CD4-positive, alpha-beta T cell treated with Interferon gamma for 1 hour (primary cell): ENCODE measurements at places on chromosomes 7 and 10.

DNA sequence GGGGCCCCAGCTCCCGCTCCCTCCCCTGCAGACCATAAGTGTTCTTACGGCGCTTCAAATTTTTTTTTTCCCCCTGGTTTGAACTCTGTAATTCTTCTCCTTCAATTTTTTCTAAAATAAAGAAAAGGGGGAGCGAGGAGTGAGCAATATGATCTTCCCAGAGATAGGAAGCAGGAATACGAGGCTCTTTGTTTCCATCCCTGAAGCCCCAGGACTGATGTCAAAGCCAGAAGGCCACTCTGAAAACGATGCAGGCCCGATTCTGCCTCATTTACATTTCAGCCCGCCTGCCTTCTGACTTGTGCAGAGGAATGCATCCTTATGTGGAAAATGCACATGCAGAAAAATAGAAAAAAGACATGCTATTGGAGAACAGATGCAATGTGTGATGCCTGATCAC lies 401.5 kb upstream of the MKI67 start:
- DNase-seq, result no peak

- no peak for DNase-seq
Measured at GRCh38 chr10:21110358-21110757, 213.2 kb upstream of the NEBL start.

DNA sequence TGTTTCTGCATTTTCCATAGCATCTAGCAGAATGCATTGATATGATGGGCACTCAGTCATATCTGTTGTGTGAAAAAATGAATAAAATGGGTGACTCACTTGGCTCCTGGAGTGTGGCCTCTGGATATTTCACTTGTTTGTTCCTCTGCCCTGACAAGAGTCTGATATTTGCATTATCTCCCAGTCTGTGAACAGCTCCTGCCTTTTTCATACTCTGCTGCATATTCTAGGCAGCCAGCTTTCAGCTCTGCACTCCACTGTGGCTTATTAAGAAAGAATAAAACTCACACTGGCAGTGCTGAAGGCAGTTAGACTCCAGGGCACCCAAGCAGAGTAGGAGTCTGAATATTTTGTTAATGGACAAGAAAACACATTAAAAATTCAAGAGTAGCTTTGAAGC lies 623.9 kb downstream of the SORCS1 start:
- DNase-seq, result no peak

DNA sequence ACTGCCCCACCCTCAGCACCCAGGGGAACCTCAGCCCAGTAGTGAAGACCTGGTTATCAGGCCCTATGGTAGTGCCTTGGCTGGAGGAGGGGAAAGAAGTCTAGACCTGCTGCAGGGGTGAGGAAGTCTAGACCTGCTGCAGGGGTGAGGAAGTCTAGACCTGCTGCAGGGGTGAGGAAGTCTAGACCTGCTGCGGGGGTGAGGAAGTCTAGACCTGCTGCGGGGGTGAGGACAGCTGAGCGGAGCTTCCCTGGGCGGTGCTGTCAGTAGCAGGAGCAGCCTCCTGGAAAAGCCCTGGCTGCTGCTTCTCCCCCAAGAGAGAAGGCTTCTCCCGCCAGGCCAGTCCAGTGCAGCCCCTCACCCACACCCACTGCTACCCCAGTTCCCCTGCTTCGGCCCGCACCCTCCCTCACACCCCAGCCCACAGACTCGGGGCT lies 6.3 kb downstream of the NOS3 start:
- no peak for DNase-seq

GRCh38 chr10:89147256-89147655 lies 59.9 kb downstream of the CH25H start:
- no peak for DNase-seq
